ENCODE measurements at places on chromosomes 2 and 18.

- no peak for DNase-seq
Measured at GRCh38 chr2:192953116-192953515, 758.4 kb upstream of the TMEFF2 start.

- no peak for DNase-seq
Measured at GRCh38 chr18:74819433-74820059, 221.9 kb downstream of the ZNF407 start.

DNA sequence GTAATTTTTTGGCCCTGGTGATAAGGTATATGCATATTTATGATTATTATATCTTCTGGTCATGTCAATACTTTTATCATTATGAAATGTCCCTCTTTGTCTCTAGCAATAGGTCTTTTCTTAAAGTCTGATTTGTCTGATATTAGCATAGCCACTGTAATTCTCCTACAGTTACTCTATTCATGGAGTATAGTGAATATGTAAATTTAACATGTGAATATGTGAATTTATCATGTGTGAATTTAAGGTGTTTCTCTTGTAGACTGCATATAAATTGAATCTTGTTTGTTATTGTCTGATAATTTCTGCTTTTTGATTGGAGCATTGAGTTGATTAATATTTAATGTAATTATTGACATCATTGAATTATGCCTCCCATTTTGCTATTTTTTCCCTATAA is 259.4 kb downstream of the HRH4 start:
- no peak for DNase-seq

GRCh38 chr2:196479350-196479749 is 160.2 kb upstream of the CCDC150 start:
- DNase-seq: peak; percentile 86

DNA sequence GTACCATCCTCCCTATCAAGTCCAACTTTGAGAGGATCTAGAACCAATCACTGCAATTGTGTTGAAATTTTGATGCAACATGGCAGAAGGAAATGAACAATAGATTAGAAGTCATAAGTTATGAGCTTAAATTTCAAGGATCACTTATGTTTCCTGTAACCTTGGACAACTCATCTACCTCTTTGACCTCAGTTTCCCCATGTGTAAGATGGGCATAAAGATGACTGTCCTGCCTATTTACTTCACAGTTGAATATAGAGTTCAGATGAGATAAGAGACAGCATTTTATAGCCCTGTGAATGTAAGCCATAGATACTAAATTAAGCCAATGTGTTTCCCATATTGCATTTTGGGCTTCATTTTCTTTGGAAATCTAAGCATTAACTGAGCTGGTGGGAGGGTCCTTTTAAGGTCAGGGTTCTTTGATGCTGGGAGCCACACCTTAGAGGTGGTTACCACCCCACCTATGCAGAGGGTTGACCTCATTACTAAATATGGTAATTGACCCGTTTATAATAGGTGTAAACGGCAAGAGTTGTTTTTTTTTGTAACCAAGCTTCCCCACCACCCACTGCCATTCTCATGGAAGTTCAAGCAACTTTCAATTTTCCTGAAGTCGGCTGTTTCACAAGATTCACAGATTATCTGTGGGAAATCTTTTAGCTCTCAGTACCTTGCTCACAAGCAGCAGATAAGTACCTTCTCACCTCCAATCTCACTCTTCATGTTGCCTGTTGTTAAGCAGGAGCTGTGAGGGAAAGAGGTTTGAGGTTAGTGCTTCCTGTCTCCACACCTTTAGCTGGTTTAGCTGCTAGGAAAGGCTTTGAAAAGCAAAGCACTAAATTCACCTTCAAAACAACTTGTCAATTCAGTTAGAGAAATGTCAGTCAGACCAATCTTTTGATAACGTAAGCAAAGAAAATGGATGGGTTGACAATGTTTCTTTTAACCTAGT is 13.3 kb downstream of the CD28 start:
- DNase-seq: no peak

All from fibroblast of upper back skin (primary cell).